ENCODE measurements at places on chromosomes 2 and 18.

- DNase-seq, result no peak
Measured at GRCh38 chr18:36777566-36777965, 51.2 kb downstream of the TPGS2 start.

- DNase-seq, result no peak
Measured at GRCh38 chr18:12885500-12885899, 1.5 kb upstream of the PTPN2 start.

- DNase-seq, result no peak
Measured at GRCh38 chr2:46651363-46652099, 172.2 kb downstream of the TMEM247 start.

DNA sequence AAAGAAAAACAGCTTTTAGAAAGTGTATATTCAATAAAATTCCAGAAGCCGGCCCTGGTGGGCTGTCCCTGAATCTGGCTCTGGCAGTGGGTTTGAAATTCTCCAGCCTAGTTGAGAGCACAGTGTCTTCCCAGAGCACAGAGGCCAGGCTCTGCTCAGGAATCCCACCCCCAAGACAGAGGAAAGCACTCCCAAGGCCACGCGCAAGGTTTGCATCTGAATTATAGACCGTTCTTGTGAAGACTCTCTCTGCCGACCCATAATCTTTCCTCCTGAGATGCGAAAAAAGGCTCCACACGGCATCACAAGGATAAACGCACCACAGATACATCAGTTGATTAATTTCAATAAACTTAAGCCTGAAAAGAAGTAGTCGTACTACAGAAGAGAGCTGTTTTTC, 342.2 kb downstream of the CMPK2 start:
- no peak for DNase-seq

GRCh38 chr2:201191132-201191875, 8.4 kb downstream of the CASP10 start:
- no peak for DNase-seq

GRCh38 chr18:51559198-51559901, 361.9 kb upstream of the MEX3C start:
- no peak for DNase-seq

DNA sequence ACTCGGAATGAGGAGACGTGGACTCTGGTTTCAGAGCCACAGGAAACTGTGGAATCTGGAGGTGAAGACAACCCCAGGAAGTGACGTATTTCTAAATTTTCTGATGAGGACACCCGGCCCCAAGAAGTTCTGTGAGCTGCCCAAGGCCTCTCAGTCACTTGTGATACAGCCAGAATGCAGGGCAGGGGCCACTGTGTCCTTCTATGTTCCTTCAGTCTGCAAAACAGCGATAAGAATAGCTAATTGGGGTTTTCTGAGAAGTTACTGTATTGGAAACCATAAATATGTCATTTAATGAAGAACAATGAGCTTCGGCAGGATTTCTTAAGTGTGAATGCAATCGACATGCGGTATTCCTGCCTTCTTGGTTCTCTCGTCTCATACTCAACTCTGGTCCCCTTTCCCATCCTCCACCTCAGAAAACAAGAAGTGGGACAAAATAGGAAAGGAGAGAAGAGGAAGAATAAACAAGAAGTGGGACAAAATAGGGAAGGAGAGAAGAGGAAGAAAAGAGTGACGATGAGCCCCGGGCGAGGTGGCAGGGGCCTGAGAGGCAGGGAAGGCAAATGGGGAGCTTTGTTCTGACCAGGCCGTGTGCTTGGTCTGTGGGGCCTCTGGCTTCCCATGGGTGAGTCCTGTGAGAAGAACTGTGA, 282.0 kb upstream of the REV1 start:
- no peak for DNase-seq

- peak; percentile 78 for DNase-seq
Measured at GRCh38 chr2:234544659-234545611, 48.1 kb upstream of the ARL4C start.

GRCh38 chr2:85713836-85714235, 19.7 kb downstream of the GNLY start:
- DNase-seq, result no peak

GRCh38 chr2:234722176-234722575, 225.3 kb upstream of the ARL4C start:
- DNase-seq, result no peak

DNA sequence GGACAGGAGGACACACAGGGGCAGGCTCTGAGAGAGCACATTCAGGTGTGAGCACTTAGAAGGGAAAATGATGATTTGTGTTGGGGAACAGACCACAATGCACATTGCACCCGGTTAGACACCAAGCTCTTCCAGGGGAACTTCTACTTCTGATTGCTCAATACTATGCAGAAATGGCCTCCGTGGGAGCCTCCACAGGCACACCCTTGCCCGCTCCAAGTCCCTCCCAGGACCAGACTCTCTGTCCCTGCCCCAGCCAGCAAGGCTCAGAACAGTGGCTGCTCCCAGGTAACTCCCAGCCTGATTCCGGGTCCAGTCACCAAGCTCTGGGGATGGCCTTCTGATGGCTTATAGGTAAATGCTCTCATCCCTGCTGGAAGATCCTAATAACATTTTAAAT, 56.2 kb downstream of the BCL2L11 start:
- DNase-seq, result no peak

DNA sequence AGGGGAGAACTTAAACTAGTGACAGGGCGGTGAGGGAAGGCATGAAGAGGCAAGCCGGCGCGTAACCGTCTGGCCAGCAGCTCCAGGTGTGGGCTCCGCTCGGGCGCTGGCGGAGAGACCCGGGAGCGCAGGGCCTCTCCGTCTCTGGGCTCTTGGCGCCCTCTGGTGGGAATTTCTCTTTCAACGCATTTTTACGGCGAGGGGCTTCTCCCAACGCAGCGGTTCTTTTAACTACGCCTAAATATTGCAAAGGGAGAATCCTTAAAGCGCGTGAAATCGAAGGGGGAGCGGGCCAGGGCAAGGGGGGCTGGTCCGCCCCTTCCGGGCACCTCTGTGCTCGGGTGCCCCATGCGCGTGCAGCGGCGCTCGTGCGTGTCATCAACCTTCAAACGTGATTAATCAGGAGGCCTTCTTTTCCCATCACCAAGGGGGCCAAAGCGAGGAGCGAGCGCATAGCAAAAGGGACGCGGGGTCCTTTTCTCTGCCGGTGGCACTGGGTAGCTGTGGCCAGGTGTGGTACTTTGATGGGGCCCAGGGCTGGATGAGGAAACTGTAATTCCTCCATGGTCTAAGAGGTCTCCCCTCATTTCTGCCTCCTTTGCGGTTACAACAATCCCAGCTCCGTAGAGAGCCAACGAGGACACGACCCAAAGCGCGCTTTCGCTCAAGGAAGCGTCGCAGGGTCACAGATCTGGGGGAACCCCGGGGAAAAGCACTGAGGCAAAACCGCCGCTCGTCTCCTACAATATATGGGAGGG, 762 bp upstream of the GAD1 start:
- DNase-seq, result peak; percentile 80
